ENCODE measurements at places on chromosomes 7 and 10. TPM values are rescaled to one million over a fixed set of nuclear protein-coding genes. Genes with fewer than 3 reads are reported as not detected.

The CDK6 gene
- 22.3 TPM for total RNA-seq

DNA sequence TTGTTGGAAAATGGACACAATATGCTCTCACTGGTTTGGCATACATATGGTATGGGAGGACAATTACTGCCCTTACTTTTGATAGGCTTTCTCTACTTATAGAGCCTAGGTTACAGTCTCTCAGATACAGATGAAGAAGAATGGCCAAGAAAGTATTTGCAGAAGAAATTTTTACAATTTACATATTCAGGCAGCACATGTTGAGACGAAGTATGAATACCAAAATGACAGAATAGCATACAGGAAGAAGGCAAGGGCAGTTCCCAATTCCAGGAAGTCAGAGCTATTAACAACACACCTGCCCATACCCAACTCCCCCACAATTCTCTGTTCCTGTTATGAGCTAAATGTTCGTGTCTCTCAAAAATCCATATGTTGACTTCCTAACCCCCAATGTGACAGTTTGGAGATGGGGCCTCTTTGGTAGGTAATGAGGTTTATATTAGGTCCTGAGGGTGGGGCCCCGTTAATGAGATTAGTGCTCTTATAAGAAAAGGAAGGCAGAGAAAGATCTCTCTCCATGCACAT, 67.8 kb downstream of the DOCK4 start:
- DNase-seq = no peak

The SHH gene
- not detected for total RNA-seq

The RNF32 gene
- 0.38 TPM for total RNA-seq

The TSPAN12 gene
- total RNA-seq = 56.9 TPM

The NDUFA5 gene
- total RNA-seq = 322 TPM

- DNase-seq = no peak
Measured at GRCh38 chr7:140239653-140239935, 62.8 kb upstream of the KDM7A start.

The SLC29A4 gene
- 3.9 TPM for total RNA-seq

GRCh38 chr10:133274751-133275683, 1.7 kb downstream of the ADAM8 start:
- no peak for DNase-seq

The GPR158 gene
- total RNA-seq = not detected

DNA sequence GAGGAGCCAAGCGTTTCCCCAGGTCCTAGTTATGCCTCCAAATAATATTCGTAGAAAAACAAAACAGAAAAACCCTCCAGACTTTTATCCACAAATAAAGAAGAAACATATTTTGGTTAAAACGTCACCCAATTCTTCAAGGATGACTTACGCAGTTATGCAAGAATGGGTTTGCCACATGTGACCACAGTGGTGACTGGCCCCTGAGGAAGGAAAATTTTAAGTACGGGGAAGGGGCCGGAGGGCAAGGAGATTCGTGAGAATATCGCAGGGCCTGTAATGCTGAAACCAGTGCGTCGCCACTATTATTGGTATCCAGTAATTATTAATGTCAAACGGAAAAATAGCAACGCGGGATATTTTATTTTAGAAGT, 537 bp upstream of the MRPS24 start:
- DNase-seq = no peak

Data from Right ventricle myocardium superior (tissue), 1 donor.